ENCODE measurements at places on chromosomes 6 and 20. TPM values are rescaled to one million over a fixed set of nuclear protein-coding genes. Genes with fewer than 3 reads are reported as not detected.

Gene EGFL8
- total RNA-seq: 0.21 TPM

Gene EFCAB8
- total RNA-seq: not detected

Gene DYNLT2
- 1.8 TPM for total RNA-seq

Gene GRM4
- total RNA-seq: 0.06 TPM

Gene EMILIN3
- not detected for total RNA-seq

Gene MOG
- not detected for total RNA-seq

Gene PLN
- not detected for total RNA-seq

Gene UBE2C
- total RNA-seq: 167 TPM

Gene TRIM15
- 0.86 TPM for total RNA-seq

Gene CTAGE9
- not detected for total RNA-seq

Gene CRNKL1
- total RNA-seq: 63.4 TPM

GRCh38 chr6:131013495-131013894 lies 49.5 kb downstream of the EPB41L2 start:
- peak; percentile 25 for DNase-seq

GRCh38 chr20:6295127-6295866 lies 172.5 kb upstream of the FERMT1 start:
- no peak for DNase-seq

DNA sequence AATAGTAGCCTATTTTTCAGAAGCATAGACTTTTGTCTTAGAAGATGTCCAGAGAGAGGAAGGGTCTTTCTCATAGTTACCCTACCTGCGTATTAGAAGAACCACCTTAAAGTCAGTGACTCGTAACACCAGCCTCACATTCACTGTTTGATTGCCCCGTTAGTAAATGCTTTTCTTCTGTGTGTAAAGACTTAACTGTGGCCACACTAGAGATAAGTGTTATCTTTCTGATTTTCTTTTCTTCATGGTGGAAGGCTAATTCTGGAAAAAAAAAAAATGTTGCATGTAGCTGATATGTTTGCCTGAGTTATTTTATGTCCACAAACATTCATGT lies 83.9 kb downstream of the SAMD3 start:
- no peak for DNase-seq

- no peak for DNase-seq
These were observed 280.3 kb downstream of the HACE1 start for GRCh38 chr6:104579310-104579863.

DNA sequence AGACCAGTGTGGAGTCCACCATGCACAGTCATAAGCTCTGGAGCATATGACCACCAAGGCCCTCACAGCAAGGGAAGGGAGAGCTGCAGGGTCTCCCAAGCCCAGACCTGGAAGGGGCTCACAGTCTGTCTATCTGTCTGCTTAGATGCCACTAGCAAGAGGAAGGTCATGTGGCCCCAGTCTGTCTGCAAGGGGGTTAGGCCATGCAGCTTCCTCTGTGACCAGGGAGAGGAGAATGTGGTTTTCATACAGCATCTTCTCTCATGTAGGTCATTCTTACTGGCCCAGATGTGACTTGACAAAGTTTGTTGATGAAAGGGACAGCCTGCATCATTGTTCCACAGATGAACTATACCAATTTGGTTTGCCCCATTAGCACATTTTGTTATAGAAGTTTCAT lies 260.8 kb downstream of the FARS2 start:
- no peak for DNase-seq

GRCh38 chr6:142714951-142715785 lies 229.8 kb downstream of the HIVEP2 start:
- no peak for DNase-seq

DNA sequence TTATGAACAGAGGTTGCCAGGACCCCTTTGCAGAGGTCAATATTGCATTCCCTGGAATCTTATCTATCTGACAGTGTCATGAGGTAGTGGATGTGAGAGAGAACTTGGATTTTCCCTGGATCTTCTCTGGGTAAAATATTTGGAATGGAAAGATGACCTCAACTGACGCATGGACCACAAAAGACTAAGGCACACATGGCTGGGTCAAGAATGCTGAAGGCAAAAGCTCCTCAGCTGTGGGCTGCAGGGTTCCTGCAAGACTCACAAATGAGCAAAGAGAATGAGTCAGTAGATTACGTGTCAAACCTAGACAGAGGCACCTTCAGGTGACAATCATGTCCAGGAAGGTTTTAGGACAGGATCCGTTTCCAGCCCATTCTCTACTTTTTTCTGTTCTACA lies 484.0 kb downstream of the C6orf118 start:
- DNase-seq: no peak

GRCh38 chr6:162906479-162906878 lies 178.7 kb downstream of the PACRG start:
- no peak for DNase-seq

DNA sequence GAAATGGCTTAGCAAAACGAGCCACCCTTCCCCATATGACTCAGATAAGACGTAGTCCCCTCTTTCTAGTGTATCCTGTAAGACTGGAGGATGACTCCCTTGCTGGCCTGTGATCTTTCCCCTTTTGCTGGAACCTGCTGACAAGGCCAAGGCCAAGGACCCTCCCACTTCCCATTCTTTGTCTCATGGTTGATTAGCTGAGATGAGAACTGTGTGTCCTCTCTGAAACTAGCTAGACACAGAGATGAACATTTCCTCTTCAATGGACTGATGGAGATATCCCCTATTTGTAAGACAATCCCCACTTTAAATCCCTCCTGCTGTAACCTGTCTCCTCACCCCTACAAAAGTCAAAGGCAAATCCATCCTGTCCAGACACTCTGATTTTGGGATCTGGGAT lies 33.4 kb upstream of the SCRT2 start:
- no peak for DNase-seq

- no peak for DNase-seq
These were observed 98.4 kb upstream of the PREP start for GRCh38 chr6:105501246-105501645.

DNA sequence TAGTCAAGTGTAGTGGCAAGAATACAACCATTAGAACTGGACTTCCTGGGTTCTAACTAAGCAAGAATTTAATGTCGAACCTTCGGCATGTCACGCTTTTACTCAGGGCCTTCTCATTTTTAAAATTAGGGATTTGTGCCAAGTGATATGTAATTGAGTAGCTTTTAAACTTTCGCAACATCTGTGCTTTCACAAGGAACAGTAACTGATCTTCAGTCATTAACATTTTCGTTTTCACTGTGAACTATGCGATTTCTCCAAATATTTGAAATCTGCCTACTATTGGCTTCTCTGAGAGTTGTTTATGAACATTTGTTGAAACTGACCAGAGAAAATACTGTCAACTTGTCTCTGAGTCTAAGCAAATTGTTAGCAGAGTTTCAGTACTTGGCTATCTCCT lies 27.6 kb downstream of the GRM1 start:
- no peak for DNase-seq

- no peak for DNase-seq
These were observed 523 bp downstream of the CPXM1 start for GRCh38 chr20:2799688-2800520.

GRCh38 chr6:86459978-86460377 lies 477.4 kb upstream of the HTR1E start:
- DNase-seq: no peak

DNA sequence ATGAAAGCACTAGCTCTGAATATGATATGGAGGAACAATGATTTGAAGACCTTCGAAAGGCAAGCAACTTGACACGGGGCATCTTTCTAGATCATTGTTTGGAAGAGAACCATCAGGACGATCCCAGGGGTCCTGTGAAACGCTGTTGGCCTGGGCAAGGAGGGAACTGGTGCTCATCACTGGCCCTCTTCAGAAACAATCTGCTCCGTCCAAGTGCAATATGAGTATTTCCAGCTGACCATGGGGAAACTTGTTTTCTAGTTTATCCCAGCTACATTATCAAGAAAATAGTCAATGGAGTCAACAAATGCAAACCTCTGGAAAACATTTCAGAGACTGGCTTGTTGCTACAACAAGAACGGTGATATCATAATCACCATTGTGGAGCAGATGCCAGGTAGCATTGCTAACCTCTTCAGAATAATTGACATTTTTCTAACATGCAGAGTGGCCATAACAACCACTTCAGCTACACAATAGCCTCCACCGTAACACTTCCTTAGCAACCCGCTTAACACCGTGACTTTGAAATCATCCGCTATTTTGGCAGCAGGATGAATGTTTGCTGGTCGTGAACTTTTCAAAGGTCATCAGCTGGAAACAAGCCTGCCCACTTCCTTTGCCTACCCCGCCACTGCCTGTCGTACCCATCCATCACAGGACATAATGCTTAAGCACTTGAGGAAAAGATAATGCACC lies 112.0 kb upstream of the PDE10A start:
- peak; percentile 45 for DNase-seq

GRCh38 chr20:10501402-10501801 lies 66.3 kb downstream of the SLX4IP start:
- no peak for DNase-seq

DNA sequence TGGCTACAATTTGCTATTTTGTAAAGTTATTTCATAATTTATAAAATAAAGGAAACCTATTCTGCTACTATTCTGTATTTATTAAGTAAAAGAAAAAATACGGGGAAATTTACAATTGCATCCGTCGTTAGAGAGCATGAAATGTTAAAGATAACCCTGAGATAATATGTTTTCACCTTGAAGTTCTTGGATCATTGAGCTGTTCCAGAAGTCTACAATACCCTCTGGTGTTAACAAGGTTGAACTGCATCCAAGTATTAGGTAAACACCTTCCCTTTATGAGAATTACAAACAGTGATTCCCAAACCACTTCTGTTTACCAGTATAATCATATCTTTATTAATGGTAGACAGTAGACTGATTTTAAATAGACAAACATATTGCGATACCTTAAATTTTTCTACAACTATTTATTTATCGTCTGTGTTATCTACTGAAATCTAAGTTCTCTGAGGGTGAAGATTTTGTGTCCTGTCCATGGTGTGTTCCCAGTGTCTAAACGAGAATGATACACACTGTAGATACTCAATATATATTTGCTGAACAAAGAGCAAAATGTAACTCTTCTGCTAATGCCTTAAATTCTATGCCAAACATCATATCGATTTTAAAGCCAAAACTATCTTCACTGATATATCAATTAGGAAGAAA lies 28.2 kb downstream of the TBC1D32 start:
- peak; percentile 12 for DNase-seq

- peak; percentile 26 for DNase-seq
These were observed 20.0 kb downstream of the BRPF3 start for GRCh38 chr6:36216559-36216958.

GRCh38 chr6:12636336-12636735 lies 80.2 kb upstream of the PHACTR1 start:
- no peak for DNase-seq

DNA sequence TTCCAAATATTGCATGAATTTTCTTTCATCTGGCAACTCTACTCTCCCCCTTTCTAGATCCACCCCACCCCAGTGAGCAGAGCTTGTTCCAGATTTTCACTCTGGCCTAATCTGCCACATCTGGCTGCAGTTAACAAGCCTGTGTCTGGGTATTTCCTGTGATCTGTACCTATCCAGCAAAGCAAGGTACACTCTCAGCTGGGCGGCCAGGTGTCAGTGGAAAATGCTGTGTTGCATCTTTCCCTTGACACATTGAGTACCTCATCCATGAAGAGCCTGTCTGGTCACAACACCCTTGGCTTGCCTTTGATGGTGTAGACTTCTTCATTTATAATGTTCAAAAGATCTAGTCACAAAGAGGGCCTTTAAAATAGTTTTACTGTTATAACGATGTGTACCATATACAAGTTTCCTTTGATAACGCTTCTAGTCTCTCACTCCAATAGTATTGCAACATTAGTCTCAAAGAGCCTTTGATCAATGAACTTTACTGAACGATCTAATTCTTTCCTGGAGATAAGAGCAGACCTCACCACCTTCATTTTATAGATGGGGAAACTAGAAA lies 6.0 kb upstream of the RNF182 start:
- DNase-seq: no peak

All from Daoy (cell line).